NCI-H1694 treated with DMSO at 0.1 percent for 48 hours (cell line): ENCODE measurements at places on chromosomes 4 and X.

DNA sequence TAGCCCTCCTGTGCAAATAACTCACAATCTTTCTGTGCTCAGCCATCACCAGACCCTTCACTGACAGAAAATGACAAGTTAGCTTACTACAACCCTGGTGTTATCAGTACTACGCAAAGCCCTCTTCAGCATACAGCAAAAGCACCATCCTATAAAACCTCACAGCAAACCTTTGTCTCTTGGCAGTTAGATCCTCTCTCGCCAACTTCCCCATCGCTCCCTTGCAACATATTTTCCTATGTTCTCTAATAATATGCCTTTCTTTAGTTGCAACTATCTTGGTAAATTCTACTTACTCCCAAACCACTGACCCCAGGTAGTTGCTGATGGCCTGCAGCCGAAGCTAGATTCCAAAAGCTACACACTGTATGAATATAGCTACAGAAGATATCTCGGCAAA lies 856.9 kb upstream of the FRG1 start:
- DNase-seq: no peak

DNA sequence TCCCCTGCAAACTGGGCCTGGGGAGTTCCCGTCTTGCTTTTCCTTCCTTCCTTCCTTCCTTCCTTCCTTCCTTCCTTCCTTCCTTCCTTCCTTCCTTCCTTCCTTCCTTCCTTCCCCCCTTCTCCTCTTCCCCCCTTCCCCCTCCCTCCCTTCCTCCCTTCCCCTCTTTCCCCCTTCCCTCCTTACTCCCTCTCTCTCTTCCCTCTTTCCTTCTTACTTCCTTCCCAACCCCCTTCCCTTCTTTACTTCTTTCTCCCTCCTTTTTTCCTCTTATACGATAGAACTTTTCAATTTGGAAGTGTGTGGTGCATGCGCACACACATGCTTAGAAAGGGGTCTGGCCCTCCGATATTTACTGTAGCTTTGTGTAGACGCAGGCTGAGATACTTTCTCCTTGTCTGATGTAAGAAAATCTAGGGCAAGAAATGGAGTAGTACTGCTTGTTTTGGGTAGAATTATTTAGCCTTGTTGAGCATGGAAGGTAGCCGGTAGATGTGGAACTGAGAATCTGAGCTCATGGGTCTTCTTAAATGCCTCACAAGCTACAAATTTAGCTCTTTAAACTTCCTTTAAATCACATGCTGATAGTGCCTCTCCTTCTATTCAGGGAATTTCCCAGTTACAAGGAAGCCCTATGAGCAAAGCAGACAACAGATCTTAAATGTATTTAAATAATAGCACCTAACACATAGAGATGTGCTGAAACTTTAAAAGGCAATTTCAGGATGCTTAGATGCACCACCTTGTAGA lies 189.6 kb downstream of the GPAT3 start:
- DNase-seq: no peak

DNA sequence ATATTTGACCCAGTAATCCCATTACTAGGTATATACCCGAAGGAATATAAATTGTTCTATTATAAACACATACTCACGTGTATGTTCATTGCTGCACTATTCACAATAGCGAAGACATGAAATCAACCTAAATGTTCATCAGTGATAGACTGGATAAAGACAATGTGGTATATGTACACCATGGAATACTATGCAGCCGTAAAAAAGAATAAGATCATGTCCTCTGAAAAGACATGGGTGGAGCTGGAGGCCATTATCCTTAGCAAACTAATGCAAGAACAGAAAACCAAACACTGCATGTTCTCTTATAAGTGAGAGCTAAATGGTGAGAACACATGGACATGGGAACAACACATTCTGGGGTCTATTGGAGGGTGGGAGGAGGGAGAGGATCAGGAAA lies 36.5 kb downstream of the NUDT9 start:
- no peak for DNase-seq

GRCh38 chr4:9994246-9994847 lies 26.9 kb downstream of the SLC2A9 start:
- no peak for DNase-seq

DNA sequence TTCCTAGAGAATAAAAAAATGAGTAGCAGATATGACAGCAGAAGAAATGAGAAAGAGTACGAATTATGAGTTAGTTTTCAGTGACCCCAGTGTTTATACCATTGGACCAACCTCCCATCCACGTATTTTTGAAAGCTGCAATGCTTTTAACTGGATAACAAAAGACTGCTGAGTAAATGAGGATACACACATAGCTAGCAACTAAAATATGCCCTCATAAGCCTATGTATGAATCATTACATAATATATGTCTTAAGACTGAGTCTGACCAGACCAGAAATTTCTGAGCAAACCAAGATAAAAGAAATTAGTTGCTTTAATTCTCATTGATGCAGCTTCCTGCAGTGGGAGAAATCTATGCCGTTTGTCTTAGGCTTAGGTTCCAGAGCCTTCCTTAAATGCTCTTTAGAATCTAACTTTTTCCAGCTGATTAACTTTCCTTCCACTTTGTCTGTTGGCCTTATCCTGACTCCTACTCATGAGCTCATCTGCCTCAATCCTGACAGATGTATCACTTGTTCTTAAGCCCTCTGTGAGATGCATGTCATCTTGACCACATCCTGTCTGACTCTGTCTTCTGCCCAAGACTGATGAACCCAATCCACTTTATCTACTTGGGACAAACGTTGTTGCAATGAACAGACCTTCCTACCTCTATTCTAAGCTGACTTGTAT lies 301.4 kb upstream of the AADAT start:
- no peak for DNase-seq

- no peak for DNase-seq
Observed at GRCh38 chr4:143402776-143403552, 66.3 kb downstream of the GAB1 start.

GRCh38 chr4:9898596-9899305 lies 117.3 kb downstream of the DRD5 start:
- DNase-seq: peak; percentile 14

- no peak for DNase-seq
Observed at GRCh38 chrX:108439426-108439942, at the start of gene COL4A5. TSS of gene COL4A5 (plus strand) at chrX:108439838. CDS start at chrX:108440126, 288 bp downstream.

DNA sequence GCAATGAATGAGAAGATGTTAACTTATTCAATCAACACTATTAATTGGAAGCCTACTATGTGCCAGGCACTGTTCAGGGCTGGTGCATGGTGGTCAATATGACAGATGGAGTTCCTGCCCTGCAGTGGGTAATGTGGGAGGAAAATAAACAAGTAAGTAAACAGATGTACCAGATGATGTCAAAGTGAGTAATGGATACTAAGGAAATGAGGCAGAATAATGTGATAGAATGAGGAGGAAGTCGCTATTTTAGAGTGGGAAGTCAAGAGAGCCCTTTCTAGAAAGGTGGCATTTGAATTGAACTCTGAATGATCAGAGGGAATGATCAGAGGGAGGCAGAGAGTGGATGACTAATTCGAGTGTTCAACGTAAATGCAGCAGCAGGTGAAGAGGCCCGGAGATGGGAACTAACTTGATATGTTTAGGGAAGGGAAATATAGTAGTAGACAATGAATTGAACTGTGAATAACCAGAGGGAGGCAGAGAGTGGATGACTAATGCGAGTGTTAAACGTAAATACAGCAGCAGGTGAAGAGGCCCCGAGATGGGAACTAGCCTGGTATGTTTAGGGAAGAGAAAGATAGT lies 48.3 kb downstream of the HMGB3 start:
- DNase-seq: no peak

- DNase-seq: no peak
Observed at GRCh38 chr4:17117746-17118145, 219.3 kb upstream of the LDB2 start.

DNA sequence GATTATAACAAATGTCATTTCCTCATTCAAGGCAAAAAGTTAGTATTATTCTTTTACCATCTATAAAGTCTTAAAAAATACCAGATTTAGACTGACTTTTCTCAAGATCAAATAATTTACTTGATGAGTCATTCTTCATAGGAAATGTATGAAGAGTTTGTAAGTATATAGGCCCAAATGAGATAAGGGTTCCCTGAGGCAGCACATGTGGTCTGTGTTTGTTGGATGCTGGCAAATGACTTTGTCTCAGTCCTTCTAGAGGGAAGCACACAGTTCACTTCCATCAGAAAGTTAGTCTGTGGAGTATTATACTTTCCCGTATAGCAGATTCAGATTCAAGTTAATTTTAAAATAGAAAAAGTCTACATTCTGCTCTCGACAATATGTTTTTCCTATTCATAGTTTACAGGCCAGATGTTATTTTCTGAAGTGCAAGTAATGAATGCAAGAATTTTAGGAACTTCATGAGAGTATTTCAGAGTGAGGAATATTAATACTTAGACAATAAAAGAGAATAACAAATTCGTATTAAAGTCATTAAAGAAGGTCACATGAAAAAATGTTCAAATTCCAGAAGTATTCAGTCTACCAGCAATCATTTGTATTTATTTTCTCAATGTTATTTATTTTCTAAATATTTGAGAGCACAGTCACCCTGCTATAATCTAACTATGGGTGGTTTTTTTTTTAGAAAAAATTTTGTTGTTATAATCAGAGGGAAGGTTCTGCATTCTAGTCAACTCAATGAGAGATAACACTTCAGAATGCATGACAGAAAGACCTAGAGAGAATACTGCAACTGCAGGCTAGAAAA lies 601.8 kb upstream of the ZFP42 start:
- no peak for DNase-seq

DNA sequence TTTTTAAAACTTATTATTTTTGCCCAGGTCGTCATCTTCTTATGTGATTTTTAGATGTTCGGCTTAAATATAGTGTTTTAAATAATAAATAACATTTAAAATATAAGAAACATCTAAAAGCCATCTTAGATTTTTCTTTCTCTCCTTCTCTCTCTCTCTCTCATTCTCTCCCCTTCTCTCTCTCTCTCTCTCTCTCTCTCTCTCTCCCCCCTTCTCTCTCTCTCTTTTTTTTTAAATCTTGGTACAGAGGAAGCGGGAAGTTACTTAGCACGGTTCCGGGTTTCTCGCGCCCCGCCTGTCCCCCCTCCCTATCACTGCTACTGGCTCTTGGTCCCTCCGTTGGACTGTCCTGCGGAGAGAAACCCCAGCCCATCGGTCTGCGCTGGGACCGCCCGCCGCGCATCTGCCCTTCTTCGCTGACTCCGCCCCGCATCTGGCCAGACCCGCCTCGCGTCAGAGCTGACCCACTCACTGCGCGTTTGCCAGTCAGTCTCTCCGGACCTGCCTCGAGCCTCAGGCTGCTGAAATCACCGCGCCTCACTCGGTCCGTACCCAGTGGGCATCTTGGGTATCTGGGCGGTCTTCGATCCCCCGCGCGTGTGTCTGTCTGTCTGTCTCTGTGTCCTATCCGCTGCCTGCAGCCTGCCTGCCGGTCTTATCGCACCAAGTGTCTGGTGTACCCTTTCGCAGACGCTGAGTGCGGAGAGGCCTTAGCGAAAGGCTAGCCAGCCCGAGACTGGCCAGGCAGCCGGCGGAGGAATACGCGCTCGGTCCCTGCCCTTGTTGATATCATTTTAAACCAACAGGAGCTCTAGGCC lies at the start of gene PABPC5:
Gene PABPC5, plus strand, starts transcription at position 489 of the 818 bp plus-strand sequence. CDS start 739 bp downstream, outside the sequence.
- DNase-seq: peak; percentile 35

DNA sequence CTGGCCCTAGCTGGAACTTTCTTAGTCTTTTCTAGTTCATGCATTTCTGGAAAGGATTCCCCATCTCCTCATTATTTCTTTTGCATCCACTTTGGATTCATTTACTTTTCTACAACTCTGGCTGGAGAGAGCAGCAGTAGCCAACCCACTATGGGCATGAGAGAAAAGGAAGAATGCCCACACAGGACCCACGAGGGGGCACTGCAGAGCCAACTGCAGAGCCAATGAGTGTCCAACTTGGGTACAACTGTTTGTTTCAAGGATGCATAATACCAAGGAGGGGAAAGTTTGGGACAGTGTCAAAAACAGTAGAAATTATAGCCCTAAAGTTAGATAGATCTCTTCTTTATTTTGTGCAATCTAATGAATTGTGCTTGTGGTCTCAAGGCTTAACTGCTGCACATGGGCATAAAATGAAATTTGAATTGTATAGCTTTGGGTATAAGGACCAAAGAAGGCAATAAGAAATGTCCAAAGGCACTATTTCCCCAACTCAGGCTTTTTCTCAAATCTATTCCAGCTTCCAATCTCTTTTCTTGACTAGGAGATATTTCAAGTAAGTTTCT lies 230.6 kb downstream of the NSUN7 start:
- no peak for DNase-seq

GRCh38 chrX:78754917-78755316 lies 7.4 kb downstream of the LPAR4 start:
- no peak for DNase-seq

GRCh38 chr4:2337896-2338295 lies 76.0 kb upstream of the MXD4 start:
- no peak for DNase-seq

- no peak for DNase-seq
Observed at GRCh38 chr4:69156913-69157312, 57.6 kb downstream of the UGT2B11 start.

GRCh38 chr4:35649011-35649410 lies 595.3 kb downstream of the ARAP2 start:
- no peak for DNase-seq

DNA sequence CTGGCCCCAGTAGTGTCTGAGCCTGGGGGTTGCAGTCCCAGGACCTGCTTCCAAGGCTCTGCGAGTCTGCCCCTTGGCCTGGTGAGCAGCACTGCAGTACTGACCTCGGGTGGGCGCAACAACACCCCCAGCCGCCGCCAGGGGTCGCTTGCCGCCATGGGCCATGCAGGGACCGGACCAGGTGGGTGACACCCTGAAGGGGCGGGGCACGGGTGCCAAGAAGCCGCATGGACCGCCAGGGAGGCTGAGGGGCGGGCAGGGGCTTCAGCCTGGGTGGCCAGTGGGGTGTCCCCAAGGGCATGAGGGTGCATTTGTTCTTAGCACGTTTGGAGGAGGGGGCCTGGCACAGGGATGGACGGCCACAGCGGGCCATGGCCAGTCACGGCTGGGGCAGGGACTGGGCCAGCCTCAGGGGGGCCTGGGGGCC lies 25.0 kb downstream of the TACC3 start:
- peak; percentile 30 for DNase-seq

DNA sequence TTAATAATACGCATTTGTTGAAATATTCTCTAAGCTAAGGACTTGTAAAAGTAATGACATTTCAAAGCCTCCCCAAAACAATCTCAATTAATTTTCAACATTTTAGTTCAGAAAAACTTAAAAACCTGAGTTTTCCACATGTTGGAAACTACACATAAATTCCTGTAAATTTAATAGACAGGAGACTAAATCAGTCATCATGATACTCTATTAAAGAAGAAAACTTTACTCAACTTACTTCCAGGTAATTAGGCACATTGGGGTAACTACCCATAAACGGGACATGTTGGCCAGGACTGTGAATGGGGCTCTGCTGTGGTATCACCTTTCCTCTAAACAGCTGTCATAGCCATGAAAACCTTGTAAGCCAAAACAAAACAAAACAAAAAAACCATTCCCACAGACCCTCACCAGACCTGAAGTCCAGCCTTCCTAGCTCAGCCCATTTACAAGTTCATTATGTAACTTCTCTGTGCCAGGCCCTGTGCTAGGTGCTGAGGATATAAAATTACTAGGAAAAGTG lies 96.4 kb upstream of the SMIM10 start:
- DNase-seq: no peak

GRCh38 chrX:12877386-12877785 lies 10.5 kb downstream of the TLR7 start:
- DNase-seq: no peak
